Activated CD4-positive, CD25-positive, alpha-beta regulatory T cell treated with anti-CD3 and anti-CD28 coated beads, Interleukin-2, amount 50 U/mL, for 72 hours (primary cell): ENCODE measurements at places on chromosomes 6 and 20.

DNA sequence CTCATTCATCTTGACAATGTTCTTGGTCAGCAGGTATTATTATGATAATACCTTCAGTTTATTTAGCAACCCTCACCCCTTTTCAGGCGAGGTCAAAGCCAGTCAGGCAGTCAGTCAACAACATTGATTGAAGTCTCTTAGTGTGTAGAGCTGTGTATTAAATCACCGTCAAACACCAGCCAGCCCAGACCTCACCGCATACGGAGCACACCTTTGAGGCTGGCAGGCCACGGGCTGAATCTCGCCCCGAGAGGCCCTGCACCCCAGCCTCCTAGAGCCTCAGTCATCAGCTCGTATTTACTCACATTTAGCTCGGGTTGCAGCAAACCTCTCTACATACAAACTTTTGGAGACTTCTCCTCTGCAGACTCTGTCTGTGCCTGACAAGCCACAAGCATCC lies 36.0 kb upstream of the FOXA2 start:
- no peak for DNase-seq

- no peak for DNase-seq
Observed at GRCh38 chr20:39861381-39861780, 827.7 kb downstream of the MAFB start.

GRCh38 chr6:147621263-147621662 lies 112.8 kb downstream of the SAMD5 start:
- DNase-seq, result no peak

DNA sequence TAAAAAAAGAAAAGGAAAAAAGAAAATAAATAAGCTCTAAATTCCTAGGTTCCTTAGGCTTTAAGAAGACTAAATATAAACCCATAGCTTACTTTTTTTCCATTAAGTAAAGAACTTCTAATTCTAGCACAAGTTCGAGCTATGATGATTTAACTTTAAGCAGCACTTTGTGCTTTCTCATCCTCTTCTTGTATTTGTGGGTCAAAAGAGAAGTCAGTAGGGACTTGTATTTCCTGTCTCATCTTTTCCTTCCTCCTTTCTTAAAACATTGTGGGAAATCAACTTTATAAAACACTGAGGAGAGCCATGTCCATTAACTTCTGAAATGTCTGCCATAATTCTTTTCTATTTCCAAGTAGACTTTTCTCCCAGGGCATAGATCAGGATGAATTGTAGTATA lies 637.7 kb upstream of the CITED2 start:
- DNase-seq, result no peak

GRCh38 chr6:4316867-4317400 lies 181.6 kb upstream of the ECI2 start:
- no peak for DNase-seq

DNA sequence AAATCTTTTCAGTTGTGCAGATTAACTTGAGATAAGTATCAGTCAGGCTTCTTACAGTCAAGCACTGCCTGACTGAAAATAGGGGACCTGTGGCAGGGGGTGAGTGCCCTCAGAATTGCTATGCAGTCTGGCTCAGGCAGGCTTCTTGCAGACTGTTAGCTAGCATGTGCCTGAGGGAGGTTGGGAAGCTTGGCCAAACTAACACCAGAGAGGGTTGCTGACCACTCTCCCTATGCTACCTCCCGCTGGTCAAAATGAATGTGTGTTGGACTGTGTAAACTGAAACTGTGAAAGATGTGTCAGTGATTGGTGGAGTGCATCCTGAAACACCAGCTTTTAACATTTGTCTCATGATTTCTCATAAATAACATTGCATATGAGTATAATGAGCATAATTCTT lies 622.3 kb upstream of the IMPG1 start:
- no peak for DNase-seq

GRCh38 chr20:34396408-34396807 lies 33.3 kb downstream of the ITCH start:
- no peak for DNase-seq

- DNase-seq, result no peak
Observed at GRCh38 chr20:13296070-13296469, 75.0 kb downstream of the ISM1 start.

DNA sequence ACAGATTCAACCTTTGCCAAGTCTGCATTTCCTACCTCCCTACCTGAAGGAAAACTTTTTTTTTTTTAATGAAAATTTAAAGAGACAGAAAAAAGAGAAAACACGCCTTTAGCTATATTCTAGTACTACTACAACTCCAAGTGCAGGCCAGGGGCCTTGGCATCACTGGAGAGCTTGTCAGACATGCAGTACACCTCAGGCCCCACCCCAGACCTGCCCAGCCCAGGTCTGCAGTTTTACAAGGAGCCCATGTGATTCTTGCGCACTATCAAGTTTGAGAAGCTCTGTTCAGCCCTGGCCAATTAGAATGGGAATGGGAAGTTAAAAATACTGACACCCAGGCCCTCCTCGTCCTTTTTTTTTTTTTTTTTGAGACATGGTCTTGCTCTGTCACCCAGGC lies 85.0 kb downstream of the NFATC2 start:
- no peak for DNase-seq

DNA sequence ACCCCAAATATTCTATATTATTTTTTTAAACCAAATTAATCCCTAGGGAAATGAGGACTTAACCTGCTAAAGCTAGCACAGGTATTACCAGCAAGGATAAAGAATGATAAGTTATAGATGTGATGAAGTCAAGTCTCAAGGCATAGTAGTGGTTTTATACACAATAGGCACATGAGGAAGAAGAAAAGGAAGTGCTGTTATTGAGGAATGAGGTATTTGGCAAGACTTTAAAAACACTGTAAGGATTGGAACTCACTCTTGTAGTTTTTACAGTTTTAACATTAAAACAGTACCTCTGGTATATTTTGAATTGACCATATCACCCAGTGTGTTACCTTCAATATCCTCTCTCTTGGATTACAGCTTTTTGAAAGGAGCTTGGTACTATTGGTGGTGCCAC lies 54.6 kb downstream of the PHF3 start:
- DNase-seq, result no peak

DNA sequence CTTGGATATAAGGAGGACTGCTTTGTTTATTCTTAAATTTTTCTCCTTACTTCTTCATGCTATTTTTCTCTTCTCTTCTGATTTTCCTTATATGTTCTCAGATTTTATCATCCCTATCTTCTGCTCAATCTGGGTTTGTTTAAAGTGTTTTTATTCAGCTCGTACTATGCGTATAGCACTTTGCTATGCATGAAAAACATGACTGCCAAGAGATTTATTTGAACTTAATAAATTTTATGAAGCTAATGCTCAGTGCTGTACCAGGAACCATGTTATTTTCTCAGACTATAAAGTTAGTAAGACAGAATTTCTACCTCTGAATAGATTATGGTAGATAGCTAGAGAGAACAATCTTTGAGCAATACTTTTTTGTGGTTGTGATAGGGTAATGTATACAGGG lies 305.9 kb downstream of the LAMA2 start:
- no peak for DNase-seq

DNA sequence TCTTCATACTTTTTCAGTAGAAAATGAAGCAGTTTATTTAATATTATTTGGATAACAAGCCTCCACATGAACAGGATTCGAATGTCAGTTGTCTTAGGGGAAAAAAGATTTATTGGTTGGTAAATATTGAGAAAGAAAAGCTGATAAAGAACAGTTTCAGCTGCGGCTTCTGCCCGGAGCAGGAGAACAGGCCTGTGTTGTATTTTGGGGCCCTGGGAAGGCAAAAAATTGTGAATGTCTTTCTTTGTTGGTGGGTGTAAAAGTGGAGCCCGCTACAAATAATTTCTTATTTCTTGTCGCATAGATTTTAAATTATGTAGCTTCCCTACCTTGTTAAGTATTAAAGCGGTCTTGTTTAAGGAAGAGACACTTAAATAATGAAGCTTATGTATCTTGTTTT lies 90.5 kb upstream of the PAX1 start:
- no peak for DNase-seq

GRCh38 chr20:30486103-30486478 lies 771.4 kb upstream of the DEFB115 start:
- DNase-seq, result no peak

DNA sequence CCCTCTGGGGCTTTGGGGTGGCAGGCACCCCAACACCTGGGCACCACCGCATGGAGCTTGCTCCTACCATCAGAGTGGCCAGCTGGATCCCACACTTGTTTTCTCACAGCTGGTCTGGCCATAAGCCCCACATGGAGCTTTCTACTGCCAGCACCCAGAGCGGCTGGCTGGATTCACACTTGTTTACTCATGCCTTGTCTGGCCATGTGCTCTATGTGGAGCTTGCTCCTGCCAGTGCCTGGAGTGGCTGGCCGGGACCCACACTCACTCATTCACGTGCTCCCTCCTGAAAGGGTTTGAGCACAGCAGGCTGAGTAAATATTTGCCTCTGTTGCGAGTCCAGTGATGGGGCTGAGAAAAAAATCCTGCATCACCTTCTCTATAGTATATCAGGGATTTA lies 487.0 kb downstream of the CD109 start:
- DNase-seq, result no peak

- no peak for DNase-seq
Observed at GRCh38 chr6:89482126-89482525, 49.2 kb downstream of the ANKRD6 start.
